BE2C (cell line): ENCODE measurements at places on chromosomes 12 and 14.

- DNase-seq = no peak
Measured at GRCh38 chr14:100781952-100782351, 44.0 kb upstream of the MEG3 start.

- DNase-seq = peak; percentile 42
Measured at GRCh38 chr12:119803381-119803791, 73.7 kb downstream of the CIT start.

- no peak for DNase-seq
Measured at GRCh38 chr12:47903151-47903611, 1.6 kb downstream of the VDR start.

- no peak for DNase-seq
Measured at GRCh38 chr14:89899291-89899690, 55.2 kb downstream of the EFCAB11 start.

DNA sequence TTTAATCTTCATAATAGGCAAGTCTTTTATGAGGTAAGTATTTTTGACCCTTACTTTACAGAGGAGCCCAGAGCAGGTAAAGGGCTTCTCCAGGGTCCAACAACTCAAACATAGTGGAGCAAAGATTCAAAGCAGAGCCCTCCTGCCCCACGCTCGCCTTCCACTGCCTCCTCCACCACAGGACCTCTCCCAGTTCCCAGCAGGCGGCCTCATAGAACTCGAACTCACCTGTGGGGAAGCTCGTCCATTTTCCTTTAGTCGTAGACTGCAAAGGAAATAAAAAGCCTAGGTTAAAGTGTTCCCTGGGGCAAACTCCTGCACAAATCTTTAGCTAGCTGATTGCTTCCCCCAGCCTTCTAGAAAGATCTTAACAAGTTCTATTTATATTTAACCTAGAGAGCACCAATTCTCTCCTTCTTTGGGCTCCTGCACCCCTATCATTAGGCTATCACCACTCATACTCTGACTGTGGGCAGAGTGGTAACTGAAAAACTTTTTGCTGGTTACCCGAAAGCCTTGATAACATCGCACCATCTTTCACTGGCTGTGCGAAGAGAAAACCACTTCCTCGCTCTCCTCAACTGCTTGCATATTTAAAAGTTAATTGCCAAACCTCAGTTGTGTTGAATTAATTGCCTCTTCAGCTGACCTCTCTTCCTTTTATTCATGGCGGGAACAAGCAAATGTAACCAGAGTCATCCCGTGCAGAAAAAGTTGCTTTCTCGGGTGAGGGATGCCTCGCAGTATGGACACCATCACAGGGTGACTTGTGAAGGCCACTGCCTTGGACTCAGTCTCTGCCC is 299.6 kb downstream of the DPF3 start:
- no peak for DNase-seq

DNA sequence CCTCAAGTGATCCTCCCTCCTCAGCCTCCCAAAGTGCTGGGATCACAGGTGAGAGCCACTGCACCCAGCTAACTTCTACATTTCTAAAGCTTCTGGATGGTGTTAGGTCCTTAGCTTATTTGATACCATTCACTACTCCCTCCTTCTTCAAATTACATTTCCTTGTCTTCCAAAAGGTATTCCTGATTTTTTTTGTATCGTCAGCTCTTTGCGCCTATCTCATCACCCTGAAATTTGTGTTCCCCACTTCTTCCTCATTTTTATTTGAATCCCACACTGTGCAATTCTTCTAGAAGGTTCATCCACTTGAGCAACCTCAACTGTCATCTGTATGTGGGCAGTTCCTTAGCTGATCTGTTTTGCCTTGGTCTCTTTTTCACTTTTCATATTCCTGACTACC is 241.8 kb upstream of the RGS6 start:
- DNase-seq = no peak

DNA sequence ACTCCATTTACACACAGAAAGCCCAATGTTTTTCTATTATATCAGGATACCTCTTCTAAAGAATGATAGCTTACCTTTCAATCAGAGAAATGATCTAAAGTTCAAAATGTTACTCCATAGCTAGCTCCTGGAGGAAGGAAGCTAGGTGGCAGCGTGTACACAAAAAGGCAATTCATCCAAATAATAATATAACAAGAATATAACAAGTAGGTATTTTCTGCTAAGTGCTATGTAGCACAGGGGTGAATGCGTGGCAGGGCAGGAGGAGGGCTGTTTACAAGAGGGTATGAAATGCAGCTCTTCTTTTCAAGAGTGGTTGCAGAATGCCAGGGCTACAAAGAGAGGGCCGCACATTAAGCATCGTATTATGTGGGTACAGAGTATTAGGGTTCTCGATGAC is 663 bp upstream of the SNAPC1 start:
- DNase-seq = no peak

GRCh38 chr12:131944601-131945251 is 5.0 kb upstream of the EP400 start:
- DNase-seq = no peak

DNA sequence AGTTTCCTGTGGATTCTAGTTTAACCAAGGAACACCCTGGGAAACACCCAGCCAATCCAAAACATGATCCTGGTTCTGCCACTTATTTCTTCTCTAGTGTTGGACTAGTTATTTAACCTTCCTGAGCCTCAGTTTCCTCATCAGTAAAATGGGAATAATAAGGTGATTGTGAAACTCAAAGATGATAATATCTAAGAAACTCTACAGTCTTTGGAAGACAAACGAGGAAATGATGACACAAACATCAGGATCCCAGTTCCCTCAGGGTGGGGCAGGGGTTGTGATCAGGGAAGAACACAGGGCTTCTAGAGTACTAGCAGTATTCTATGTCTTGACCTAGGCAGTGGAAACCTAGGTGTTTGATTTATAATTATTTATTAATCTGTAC is 18.1 kb upstream of the TMEM106C start:
- DNase-seq = no peak

GRCh38 chr12:13163868-13164635 is 32.5 kb upstream of the EMP1 start:
- no peak for DNase-seq

- DNase-seq = no peak
Measured at GRCh38 chr12:15172060-15172822, 49.0 kb downstream of the RERG start.

GRCh38 chr12:114284041-114284440 is 121.9 kb downstream of the TBX5 start:
- peak; percentile 24 for DNase-seq

GRCh38 chr12:107622001-107622400 is 63.6 kb upstream of the PWP1 start:
- peak; percentile 23 for DNase-seq

GRCh38 chr12:104638218-104638850 is 181.6 kb downstream of the CHST11 start:
- no peak for DNase-seq

DNA sequence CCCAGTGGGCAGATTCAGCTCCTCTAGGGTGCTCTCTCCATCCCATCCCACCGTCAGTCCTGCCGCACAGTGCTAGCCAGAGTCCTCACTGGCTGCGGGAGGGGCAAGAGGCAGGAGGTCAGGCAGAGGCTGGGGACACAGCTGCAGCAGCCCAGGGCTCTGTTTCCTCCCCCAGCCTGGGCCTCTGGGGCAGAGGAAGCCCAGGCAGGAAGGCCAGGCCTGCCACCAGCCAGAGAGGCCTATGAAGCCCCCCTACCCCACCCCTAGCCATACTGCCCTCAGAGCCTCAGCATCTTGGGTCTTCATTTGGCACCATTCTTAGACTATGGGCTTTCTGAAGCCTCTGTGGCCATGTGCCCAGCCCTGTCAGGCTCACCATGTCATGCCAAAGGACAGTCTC is 3.4 kb downstream of the ACVRL1 start:
- no peak for DNase-seq

GRCh38 chr12:102406033-102406584 is 74.3 kb downstream of the IGF1 start:
- DNase-seq = peak; percentile 72

- DNase-seq = no peak
Measured at GRCh38 chr14:69617796-69618195, 6.4 kb downstream of the SUSD6 start.

GRCh38 chr12:58425481-58426392 is 484.4 kb downstream of the ATP23 start:
- DNase-seq = no peak

- DNase-seq = no peak
Measured at GRCh38 chr12:67430708-67431335, 161.7 kb downstream of the CAND1 start.

- DNase-seq = no peak
Measured at GRCh38 chr12:114921781-114922180, 237.8 kb upstream of the TBX3 start.

GRCh38 chr12:114902665-114903064 is 218.7 kb upstream of the TBX3 start:
- DNase-seq = no peak

GRCh38 chr14:95052016-95052585 is 105.2 kb downstream of the DICER1 start:
- no peak for DNase-seq

DNA sequence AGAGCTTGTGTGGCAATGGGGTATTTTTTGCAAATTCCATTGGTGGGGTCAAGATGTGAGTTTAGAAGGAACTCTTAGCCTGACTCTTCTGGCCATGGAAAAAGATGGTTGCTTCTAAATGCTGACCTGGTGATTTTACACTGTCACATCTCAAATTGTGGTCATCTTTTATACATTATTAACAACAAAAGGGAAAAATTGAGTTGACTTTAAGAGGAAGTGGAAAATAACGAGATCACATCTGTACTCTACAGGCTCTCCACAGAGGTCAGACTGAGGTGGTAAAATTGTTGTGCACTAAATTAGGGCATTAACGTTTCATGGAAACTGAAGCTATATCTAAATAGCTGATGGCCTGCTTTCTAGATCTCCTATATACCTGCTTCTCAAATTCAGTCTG is 44.7 kb downstream of the PTPN11 start:
- DNase-seq = no peak

DNA sequence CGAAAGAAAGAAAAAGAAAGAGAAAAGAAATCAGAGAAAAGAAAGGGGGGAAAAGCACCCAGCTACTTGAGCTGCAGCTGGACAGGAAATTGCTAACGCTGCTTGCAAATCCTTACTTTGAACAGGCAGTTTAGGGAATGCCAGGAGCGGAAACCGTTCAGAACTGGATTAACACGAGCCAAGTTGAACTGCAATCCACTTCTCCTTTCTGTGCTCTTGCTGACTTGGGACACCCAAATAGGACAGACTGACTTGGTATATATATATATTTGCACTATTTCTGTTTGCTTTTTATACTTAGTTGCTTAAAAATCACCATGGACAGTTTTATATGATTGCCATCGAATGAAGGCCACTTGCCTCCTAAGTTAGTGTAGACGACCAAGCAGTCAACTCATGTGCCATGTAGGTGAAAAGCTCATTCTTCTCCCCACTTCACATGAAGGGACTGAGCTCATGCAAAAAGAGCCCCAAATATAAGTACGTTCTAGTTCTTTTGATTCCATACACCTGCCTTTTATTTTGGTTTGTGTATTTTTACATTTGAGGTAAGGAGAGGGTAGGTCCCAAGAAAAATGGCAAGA is 5.5 kb downstream of the DUSP6 start:
- DNase-seq = no peak

DNA sequence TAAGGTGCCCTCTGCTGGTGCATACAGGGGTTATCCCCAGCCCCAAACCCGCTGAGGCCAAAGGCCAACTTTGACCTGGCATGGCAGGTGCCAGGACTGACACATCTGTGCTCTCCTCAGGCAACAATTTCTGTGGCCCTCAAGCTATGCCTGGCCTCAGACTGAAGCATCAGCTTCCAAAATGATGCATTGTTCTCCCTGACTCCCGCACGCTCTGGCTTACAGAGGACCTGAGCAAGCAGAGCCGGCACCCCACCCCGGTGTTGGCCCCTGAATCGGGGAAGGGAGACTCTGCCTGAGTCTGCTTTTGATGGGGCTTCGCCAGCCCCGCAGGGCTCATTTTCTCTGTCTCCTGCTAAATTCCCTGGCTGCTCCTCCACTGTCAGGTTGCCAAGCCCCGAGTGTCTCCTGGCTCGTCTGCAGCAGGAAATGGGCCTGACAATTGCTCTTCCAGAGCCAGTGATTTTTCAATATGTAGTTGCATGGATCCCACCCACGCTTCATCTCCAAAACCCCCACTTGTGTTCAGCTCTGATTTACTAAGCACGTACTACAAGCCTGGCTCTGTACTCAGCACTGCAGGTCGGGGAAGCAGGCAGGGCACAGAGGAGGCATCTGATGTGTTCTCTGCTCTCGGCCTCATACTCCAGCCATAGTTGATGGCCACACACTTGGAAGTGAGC is 126.1 kb downstream of the SLC38A6 start:
- no peak for DNase-seq

- no peak for DNase-seq
Measured at GRCh38 chr12:18358077-18358476, 96.8 kb downstream of the PIK3C2G start.

DNA sequence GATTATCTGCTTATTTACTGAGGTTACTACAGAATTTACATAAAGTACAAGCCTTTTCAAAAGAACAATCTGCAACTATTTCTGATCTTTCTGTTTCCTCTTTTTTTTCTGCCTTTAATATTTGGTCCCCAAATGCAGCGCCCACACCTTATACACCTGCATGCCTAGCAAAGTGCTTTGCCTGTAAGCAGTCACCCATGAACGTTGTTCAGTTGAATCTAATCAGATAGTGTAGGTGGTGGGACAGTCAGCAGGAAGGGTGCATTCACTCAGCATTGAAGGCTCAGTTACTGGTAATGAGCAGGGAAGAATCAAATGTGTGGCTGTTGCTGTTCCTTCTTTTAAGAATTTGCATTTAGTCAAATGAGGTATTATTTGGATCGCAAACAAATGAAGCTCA is 108.4 kb downstream of the GPR135 start:
- DNase-seq = no peak

DNA sequence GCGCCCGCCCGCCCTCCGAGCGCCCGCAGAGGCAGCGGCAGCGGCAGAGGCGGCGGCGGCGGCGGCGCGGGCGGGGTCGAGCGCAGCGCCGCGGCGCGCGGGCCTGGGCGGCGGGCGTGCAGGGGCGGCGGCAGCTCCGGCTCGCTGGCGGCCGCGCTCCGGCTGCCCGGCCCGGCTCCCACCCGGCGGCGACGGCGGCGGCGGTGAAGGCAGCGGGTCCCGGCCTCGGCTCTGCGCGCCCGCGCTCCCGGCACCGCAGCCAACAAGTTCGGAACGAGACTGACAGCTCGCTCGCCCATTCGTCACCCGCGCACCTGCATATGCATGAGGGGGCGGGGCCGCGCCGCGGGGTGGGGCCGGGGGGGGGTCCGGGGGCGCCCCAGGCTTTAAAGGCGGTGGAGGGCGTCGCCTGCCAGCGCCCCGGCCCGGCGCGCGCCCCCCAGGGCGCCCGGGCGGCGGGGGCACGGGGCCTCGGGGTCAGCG is at the start of gene JAG2:
JAG2 (minus strand) TSS at position 281 of the 483 bp plus-strand sequence. CDS start 356 bp downstream, outside the sequence.
- DNase-seq = peak; percentile 59
